ENCODE measurements at places on chromosomes 2 and 18.

- DNase-seq, result no peak
These were observed 43.4 kb upstream of the HAAO start for GRCh38 chr2:42835577-42836371.

DNA sequence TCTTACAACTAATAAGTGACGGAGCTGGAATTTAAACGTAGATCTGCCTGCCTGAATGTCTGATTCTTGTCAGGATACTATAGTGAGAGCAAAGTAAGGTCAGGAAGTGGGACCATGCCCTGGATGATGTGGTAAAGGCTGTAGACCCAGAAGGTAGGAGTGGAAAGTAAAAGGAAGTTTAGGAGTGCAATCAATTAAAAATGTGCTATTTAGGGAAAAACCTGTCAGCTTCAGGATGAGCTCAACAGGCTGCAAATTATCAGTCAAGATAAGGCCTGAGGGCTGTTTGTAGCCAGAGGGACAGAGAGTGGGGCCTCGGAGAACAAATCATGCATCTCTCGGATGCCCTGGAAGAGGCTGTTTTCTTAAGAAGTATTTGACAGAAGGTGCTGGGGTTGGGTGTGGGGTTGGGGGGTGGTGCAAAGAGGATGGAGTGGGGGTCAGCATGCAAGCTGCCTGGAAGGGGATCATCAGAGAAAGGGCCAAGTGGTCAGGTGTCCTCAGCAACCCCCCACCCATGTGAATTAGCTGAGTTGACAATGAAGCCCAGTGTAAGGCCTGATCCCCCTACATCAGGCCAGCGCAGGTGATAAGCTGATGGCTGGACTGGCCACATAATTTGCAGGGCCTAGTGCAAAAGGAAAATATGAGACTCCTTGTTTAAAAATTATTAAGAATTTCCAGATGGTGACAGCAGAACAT, 53.2 kb upstream of the MAPRE3 start:
- DNase-seq, result no peak

- DNase-seq, result no peak
These were observed 578.7 kb upstream of the NETO1 start for GRCh38 chr18:73446502-73446901.

GRCh38 chr2:74502720-74503505, 3.5 kb upstream of the LBX2 start:
- no peak for DNase-seq

GRCh38 chr2:88628571-88628939, 1.3 kb upstream of the EIF2AK3 start:
- DNase-seq, result no peak

- no peak for DNase-seq
These were observed 286.9 kb downstream of the CTNNA2 start for GRCh38 chr2:79799729-79800128.

GRCh38 chr2:201191132-201191875, 8.4 kb downstream of the CASP10 start:
- no peak for DNase-seq

DNA sequence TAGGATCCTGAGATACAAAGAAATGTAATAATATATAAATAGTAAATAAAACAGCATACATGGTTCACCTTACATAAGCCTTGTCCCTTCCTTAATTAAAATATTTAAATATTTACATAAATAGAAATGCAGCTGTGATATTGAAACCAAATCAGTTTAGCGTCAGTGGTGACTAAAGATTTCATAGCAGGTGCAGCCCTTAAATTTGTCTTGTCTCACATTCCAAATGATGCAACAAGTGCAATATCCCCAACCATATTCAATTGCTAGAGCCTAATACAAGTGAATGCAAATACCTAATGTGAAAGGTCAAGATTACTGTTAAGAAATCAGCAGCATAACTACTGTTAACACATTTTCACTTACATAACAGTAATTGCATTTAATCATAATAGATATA, 539.5 kb downstream of the NYAP2 start:
- no peak for DNase-seq

DNA sequence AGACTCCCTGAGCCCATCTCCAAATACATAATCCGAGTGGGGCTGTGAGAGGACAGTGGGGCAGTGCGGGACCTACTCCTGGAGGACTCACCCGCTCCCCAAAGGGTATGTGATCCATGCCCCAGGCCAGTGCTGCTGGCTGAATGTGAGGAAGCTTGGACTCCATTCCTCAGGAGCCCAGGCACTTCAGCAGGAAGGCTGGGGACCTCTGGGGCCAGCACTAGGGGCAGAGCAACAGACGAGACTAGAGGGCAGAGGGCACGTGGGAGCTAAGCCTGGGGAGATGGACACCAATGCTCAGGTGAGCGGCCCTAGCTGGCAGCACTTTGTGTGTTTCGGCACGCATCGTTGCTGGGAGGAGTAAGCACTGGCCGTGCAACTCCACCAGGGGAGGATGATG, 84.9 kb downstream of the MALT1 start:
- peak; percentile 27 for DNase-seq

DNA sequence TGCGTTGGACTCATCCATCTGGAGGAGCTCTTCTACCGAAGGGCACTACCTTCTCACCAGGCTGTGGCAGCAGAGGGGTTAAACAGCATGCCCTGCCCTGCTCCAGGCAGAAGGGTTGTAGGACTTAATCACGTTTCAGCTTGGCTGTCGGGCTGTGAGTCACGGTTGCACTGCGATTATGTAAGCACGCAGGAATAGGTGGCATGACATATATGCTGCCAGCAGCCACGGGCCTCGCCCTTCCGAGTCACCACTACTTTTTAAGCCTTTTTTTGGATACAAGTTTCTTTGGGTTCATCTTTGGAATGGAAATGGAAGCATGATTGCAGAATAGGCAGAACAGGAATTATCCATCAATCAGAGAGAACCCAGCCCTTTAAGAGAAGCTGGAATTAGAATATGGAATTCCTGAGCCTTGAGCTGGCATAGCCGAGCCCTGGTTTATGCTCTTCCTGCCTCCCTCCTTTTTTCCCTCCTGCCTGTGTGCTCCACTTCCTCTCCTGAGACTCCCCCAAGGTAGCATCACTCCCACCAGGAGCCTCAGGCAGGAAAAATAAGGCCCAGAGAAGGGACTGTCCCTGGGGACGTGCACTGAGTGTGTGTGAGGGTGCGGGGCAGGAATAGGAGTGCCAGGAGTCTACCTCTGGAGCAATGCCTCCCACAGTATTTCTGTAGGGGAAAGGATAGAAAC, 86.8 kb downstream of the SEMA4F start:
- DNase-seq, result no peak

DNA sequence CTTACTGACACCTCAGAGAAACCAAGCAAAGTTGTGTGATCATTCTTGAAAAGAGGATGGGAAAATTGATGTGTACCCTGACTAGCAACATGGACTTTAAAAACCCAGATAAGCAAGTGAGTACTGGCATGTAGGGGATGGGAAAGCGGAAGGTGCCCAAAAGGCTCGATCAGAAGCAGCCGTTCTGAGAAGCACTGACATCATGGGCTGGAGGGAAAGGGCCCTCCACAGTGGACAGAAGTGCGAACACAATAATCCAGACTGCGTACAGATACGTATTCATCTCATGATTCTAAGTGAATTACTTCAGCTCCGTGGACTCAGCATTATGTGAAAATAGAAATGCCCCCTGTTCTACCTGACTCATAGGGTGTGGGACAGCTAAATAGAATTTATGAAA, 42.2 kb downstream of the CDH2 start:
- no peak for DNase-seq

- DNase-seq, result no peak
These were observed 228.3 kb downstream of the ZNF521 start for GRCh38 chr18:25123438-25124232.

GRCh38 chr2:39642051-39642718, 23.5 kb upstream of the TMEM178A start:
- DNase-seq, result no peak

GRCh38 chr2:60347781-60348180, 205.7 kb downstream of the BCL11A start:
- no peak for DNase-seq

GRCh38 chr2:224749136-224749535, 33.0 kb upstream of the CCDC195 start:
- no peak for DNase-seq

GRCh38 chr2:218137514-218137913, 11.7 kb downstream of the CXCR2 start:
- no peak for DNase-seq

- DNase-seq, result no peak
These were observed 339.0 kb upstream of the MEIS1 start for GRCh38 chr2:66095820-66096345.

- no peak for DNase-seq
These were observed 131.6 kb upstream of the FN1 start for GRCh38 chr2:215567504-215567903.

GRCh38 chr18:45962461-45962860, 4.7 kb downstream of the EPG5 start:
- no peak for DNase-seq

GRCh38 chr2:130843321-130843985, 6.7 kb downstream of the ARHGEF4 start:
- peak; percentile 78 for DNase-seq

DNA sequence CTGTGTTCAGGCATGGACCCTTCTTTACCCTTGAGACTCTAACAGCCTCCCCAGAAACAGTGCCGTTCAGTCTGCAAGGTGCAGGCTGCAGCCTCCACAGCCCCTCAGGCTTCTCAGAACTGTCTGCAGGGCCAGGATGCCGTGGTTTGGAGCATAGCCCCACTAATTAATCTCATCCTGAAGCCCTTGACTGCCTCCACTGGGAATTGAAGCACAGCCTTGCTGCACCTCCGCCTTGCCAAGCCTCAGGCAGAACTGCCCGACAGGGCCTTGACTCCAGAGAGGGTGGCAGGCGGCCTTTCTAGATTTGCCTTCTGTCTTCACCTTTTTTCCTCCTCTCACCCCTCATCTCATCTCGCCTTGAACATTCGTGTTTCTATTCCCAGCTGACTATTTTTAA, 119.8 kb downstream of the NRP2 start:
- no peak for DNase-seq

- no peak for DNase-seq
These were observed 131.3 kb downstream of the SPTBN1 start for GRCh38 chr2:54587171-54588016.

GRCh38 chr18:33578518-33579348, 714 bp downstream of the ASXL3 start:
- DNase-seq, result peak; percentile 49

- no peak for DNase-seq
These were observed 65.1 kb downstream of the ADD2 start for GRCh38 chr2:70702711-70703395.

- no peak for DNase-seq
These were observed 928.7 kb downstream of the SLC4A3 start for GRCh38 chr2:220555961-220556630.

GRCh38 chr2:238237431-238238135, 2.3 kb downstream of the HES6 start:
- no peak for DNase-seq

DNA sequence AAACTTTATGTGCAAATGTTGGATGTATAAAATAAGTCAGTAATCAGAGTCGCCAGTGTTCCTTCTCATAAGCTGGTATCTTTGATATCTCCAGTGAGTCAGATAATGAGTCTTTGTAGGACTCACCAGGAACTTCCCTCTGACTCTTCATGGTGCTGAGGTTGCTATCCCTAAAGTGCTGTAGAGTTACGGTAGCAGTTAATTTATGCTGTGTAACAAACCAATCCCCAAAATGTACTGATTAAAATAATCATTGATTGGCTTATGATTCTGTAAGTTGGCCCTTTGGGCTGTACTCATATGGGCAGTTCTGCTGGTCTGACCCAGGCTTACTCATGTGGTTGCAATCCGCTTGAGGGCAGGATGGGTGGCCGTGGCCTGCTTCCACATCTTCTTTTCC, 43.8 kb downstream of the MAIP1 start:
- no peak for DNase-seq

- no peak for DNase-seq
These were observed 6.2 kb downstream of the RNU2-63P start for GRCh38 chr2:88010136-88010535.

DNA sequence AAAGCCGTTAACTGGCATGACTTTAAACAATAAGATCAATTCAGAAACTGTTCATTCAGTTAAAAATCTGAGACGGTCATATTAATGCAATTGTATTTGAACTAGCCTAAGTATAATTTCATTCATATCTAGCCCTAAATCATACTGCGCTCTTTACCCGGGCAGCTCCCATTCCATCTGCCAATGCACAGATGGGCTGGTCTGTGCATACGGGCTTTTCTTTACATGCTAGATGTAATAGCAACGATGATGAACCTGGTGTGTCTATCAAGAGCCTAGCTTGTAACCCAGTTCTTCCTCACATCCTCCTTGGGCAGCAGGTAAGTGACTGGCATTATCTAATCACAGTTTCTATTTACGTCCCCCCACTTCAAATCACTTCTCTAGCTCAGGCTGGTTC, 631.5 kb upstream of the KLHL29 start:
- no peak for DNase-seq

DNA sequence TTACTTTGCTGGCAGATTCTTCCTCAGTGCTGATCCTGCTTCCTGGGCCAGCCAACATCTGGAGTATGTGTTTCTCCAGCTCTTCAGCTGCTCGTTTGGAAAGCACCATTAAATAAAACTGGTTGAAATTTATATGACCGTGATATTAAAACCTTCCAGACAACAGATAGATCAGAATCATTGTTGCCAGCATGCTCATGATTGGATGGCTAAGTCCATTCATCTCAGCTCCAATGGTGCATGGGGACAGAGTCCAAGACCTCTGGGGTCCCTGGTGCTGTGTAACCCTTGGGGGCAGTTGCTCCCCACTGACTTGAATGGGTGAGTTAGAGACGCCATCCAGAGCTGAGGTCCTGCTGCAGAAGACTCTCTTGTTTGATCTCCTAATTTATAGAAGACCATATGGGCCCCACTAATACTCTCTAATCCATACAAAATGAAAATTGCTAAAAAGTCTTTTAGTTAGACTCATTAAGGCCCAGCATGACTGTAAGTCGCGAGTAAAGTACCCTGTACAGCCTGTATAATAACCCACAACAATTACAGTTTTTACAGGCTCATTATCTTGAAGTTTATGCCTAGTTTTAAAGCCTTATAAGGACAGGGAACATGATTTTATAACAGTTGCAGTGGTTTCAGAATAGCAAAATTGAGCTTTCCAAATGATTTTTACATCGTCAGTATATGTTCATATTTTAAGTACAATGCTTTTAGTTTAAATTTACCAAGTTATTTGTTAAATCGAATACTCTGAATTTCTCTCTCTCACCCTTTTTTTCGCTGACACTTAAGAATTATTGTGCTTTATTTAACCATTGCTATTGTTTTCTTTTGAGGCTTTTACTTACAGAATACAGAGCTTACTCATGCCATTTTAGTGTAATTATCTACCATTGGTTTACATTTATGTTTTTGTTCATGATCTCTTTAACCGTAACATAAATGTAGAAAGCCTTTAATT, 60.0 kb downstream of the CABLES1 start:
- no peak for DNase-seq

- no peak for DNase-seq
These were observed 130.2 kb downstream of the SLC4A10 start for GRCh38 chr2:161754379-161754778.

GRCh38 chr2:73766994-73767393, 12.9 kb downstream of the DUSP11 start:
- DNase-seq, result no peak

DNA sequence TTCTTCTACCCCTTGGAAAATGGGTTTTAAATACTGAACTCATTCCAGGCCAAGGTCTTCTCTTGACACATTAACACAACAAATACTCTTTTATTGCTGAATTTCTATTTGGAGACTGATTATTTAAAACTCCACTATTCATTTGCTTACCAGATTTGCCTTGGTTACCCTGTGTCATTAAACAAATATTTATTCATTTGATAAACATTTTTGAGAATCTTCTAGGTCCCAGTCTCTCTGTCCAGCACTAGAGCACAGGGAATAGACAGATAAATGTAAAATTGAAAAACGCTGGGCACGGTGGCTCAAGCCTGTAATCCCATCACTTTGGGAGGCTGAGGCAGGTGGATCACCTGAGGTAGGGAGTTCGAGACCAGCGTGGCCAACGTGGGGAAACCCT, 9.8 kb upstream of the MRO start:
- DNase-seq, result no peak

All from posterior cingulate gyrus (tissue), 11 donors.